ENCODE measurements at places on chromosomes 2 and 18. TPM values are rescaled to one million over a fixed set of nuclear protein-coding genes. Genes with fewer than 3 reads are reported as not detected.

Gene SCG2
- total RNA-seq: 36.4 TPM

Gene LIMS4
- total RNA-seq: 1.4 TPM

Gene DLX2
- 0.15 TPM for total RNA-seq

Gene CHST9
- total RNA-seq: not detected

Gene ASPRV1
- total RNA-seq: 0.12 TPM

Gene STRADB
- total RNA-seq: 41.2 TPM

Gene LRRC30
- total RNA-seq: not detected
